Occipital lobe (tissue), 3 donors: ENCODE measurements at places on chromosomes 1 and 21.
A peak's percentile ranks its signal among the peaks of the same experiment; 100 is the strongest.

DNA sequence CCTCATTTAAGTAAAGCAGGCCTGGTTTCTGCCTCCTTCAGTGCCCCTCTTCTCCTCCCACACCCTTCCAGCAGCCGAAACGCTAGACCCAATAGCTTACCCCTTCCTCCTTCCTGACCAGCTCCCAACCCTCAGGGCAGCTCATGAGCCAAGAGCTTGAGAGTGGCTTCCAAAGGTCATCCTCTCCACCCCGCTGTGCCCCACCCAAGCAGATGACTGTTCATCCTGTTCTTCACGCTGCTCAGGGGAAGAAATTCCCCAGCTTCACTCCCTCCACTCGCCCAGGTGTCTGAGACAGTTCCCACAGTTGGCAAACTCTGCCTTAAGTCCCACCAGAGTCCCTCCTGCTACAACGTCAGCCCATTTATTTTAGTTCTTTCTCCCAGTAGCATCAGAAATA lies 23.4 kb downstream of the ARHGEF19 start:
- no peak for DNase-seq

DNA sequence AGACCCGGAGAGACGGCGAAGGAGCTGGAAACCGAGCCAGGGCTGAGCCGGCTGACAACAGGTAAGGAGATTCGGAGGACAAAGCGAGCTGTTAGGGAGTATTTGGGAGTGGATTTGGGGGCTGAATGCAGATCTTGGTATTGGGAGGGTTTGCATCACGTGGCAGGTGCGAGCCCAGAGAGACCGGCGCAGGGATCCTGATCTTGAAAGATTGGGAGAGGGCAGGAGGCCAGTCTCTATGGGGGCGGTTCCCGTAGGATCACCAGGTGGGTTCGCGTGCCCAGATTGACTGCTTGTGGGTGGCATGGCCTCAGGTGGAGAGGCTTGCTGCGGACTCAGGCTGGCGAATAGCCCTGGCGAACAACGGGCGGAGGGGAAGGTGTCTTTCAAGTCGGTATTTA lies 204 bp downstream of the CIART start:
- DNase-seq, result peak; percentile 55

- DNase-seq, result no peak
Observed at GRCh38 chr21:32459972-32460371, 47.5 kb downstream of the EVA1C start.

DNA sequence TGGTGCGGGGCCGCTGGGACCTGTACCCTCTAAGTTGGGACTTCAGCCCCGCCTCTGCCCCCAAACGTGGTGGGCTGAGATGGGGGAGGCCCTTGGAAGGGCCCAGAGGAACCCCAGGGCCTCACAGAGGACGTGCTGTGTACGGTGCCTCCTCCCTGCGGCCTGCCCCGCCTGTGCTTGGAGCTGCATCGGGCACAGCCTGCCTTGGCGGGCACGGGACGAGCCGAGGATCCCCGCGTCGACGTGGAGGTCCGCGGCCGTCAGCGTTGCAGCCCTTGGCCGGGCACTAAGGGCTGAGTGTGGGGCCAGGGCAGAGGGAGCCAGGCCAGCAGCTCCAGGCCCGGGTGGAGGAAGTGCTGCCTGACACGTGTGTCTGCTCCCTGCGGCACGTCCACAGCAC lies 43.4 kb downstream of the PRKCZ start:
- DNase-seq, result no peak

GRCh38 chr1:48225579-48225978 lies 3.1 kb downstream of the SLC5A9 start:
- no peak for DNase-seq
